Retina (tissue), 1 donor: ENCODE measurements at places on chromosomes 4 and X.

DNA sequence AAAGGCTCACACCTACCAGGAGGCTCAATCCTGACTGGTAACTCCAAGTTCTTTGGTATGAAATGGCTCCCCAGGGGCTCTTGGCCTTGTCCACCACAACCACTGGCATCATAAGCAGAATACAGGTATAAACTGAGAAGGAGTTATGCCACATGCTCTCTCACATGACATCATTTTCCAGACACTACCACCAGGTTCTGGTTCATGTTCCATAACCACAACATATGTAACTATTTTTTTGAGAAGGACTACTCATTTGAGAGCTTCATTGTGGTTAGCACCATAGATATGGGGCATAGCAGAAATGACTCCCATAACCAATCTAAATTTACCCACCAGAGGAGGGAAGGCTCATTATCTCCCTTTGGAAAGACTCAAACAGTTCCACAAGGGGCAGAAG, 19.6 kb downstream of the PRDM5 start:
- no peak for DNase-seq

GRCh38 chr4:138992676-138993075, 22.9 kb upstream of the NOCT start:
- DNase-seq: no peak

- no peak for DNase-seq
Observed at GRCh38 chrX:2432298-2432863, 68.4 kb downstream of the DHRSX start.

GRCh38 chr4:41158274-41158673, 56.1 kb downstream of the APBB2 start:
- DNase-seq: no peak

DNA sequence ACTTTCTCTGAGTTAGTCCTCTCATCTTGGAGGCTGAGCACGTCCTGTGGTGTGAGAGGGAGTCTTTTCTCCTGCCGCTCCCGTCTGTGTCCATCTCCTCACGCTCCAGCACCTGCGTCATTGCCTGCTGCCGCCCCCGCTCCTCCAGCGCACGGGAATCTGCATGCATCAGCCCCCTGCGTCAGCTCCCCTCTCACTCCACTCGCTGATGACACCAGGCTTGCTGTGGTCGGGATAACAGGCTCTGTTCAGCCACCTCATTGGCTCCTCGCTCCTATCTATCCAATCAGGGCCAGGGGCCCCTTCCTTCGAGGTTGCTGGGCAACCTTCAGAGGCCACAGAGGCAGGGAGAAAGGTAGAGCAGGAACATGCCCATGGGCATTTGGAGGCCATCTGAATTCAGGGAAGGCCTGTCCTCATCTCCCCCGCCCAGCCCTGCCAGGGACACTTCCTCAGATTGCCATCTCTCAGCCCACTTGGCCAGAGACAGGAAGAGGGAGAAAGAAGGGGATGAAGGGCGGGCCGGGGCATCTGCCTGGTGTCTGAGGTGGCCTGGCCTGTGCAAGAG, 9.3 kb downstream of the ZNF185 start:
- DNase-seq: peak; percentile 67

DNA sequence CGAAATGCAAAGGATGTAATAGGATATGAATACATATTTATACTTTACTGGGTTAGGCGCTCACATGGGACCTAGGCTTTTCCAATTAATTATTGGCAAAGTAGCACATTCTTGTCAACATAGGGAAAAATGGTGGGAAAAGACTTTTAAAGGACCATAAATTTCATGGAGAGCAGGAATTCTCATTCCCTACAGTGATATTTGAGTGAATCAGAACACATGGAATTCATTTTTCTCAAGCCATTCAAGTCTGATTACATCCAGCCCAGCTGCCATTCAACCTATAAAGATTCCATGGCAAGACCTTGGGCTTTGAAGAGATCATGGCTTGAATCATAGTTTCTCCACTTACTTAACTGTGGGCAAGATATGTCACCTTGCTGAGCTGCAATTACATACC, 150.4 kb downstream of the SOWAHB start:
- DNase-seq: no peak

DNA sequence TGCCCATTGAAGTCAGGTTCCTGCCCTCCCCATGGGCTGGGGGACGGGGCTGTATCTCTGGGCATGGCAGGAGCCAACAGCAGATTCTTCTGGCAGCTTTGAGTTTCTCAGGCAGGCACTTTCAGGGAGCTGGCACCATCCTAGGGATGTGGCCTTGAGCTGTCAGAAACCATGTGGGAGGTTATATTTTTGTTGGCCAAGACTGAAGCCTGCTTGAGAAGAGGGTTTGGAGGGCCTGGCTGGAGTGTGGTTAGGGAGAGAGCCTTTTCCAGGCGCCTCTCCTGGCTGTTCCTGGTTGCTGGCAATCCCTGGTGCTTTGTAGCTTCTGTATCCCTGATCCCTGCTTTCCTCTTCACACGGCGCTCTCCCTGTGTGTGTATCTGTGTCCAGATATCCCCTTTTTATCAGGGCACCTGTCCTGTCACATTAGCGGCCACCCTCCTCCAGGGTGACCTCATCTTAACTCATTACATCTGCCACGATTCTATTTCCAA, 30.6 kb upstream of the SORCS2 start:
- no peak for DNase-seq

DNA sequence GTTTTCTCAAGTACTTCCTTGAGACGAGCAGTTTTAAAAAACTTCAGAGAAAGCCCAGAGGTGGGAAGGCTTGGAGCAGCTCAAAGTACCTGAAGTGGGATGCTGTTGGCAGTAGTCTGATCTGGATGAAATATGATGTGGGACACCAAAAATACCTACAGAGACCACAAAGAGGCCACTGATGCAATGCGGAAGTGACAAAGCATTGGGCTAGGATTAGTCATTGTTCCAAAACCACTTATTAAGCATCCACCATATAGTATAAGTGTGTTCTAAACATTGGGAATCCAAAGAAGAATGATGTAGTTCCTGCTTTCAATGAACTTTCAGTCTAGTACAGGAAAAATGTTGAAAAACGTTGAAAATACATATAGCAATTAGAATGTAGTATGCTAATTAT, 386.1 kb upstream of the CNKSR2 start:
- DNase-seq: no peak

DNA sequence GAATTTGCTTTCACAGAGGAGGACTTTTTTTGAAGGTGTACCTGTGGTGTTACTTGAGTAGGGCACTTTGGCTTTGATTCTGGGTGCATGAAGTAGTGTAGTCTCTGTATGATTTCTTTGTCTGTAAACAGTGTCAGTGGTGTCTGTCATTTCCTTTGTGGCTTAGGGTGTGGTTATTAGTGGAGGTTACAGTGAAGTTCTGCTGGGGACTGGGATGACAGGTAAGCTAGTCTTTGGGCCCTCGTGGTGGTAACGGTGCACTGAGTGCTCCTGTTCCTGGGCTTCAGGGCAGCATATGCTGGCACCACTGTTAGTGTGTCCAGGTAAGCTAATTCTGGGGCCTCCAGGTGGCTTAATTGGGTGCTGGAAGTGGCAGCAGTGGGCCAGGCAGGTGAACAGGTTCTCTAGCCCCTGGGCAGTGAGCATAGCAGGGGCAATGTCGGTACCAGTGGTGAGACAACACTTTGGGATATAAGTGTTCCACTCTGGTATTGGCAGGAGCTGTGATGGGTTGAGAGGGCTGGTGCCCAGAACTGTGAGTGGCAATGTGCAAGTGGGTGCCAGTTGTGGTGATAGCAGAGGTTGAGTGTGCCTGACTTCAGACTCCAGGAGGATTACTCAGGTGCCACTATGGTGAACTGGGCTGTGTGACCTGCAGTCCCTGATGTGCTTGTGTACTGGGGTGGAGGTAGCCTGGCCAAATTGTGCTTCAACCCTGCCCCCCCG, 26.0 kb upstream of the VSIG1 start:
- no peak for DNase-seq

DNA sequence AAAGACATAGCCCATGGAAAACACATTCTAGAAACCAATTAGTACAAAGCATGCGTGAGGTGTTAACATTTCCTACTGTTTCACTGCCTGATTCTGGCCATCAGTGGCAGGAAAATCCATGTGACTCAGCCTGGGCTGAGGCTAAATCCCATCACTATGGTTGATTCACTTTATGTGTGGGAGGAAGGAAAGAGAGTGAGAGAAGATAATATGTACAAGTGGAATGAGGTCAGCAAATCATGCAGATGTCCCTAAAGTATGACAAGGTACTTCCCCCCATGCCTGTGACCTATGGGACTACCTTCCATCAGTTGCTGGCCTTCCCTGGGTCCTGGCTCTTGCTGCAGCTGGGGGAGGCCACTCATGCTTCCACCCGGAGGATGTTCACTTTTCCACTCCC, 64.2 kb upstream of the MAP3K15 start:
- DNase-seq: no peak

- DNase-seq: no peak
Observed at GRCh38 chr4:14167876-14168510, 540.5 kb upstream of the BOD1L1 start.

DNA sequence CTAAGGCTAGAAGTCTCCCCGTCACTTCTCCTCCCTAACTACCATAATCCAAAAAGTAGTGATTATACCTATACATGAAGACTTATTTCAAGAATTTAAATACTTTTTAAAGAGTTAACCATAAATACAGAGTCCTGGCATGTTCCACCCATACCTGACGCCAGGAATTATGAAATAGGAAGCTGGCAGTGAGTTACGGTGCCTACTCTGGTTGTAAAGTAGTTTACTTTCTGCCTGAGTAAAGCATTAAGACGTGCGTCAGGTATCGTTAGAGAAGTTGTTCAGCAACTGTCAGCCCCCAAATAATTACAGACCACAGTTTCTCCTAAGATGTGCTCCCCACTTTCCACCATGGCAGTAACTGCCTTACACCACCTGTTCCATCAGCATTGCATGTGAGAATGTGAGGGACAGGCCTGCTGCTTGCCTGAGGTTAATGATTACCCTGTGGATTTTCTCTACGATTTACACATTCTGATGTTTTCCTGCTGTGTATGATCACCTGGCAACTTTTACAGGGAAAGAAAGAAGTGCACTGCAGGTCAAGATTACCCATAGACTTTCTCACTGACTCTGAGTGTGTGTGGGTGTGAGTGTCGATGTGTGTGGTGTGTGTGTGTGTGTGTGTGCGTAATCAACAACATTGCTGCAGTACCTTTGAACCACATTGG, 92.3 kb upstream of the SLC7A11 start:
- DNase-seq: no peak

GRCh38 chrX:78329486-78329885, 2.1 kb upstream of the CYSLTR1 start:
- no peak for DNase-seq

- no peak for DNase-seq
Observed at GRCh38 chr4:91118597-91118996, 991.4 kb downstream of the CCSER1 start.

- DNase-seq: no peak
Observed at GRCh38 chrX:149487292-149487691, 17.8 kb downstream of the IDS start.

GRCh38 chr4:6324461-6324998, 54.9 kb downstream of the WFS1 start:
- peak; percentile 33 for DNase-seq

- DNase-seq: peak; percentile 47
Observed at GRCh38 chr4:181688872-181689271, 554.3 kb upstream of the TENM3 start.

DNA sequence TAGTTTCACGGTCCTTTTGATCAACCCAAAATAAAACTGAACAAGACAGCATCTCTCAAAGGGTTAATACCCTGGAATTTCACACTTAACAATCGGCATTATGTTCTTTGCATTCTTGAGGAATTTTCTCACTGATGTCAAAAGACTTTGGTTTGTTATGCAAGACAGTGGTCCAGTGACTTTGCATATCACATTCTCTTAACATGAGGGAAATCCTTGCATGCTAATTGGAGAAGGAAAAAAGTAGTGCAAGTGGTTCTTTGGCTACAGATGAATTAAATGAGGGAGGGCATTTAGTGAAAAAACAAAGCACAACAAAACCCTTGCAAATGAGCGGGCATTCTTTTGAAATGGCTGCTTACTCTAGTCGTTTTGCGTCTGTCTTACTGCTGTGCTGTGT, 105.1 kb upstream of the LIMCH1 start:
- DNase-seq: no peak

GRCh38 chr4:43990963-43991362, 457.6 kb downstream of the KCTD8 start:
- DNase-seq: no peak

GRCh38 chr4:118171381-118171780, 137.1 kb downstream of the NDST3 start:
- no peak for DNase-seq

GRCh38 chr4:140115140-140115539, 38.8 kb downstream of the MAML3 start:
- DNase-seq: no peak

- no peak for DNase-seq
Observed at GRCh38 chr4:15142201-15142600, 139.9 kb downstream of the CPEB2 start.

DNA sequence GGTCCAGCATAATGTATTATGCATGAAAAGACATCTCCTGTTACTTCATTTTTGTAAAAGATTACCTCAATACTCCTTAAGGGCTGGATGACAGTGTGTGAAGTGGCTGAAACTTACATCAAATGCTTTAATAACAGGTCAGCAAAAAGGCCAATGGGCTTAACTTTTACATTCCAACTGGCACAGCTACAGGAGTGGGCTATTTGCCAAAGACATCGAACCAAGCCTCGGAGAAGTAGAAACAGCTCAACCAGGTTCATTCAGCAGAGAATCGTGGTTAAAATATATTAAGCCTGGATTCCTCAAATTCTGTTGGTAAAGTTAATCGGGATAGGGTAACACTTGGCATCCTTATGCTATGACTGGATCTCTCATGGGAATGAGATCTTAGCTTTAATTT, 639.7 kb downstream of the TRIML1 start:
- no peak for DNase-seq

GRCh38 chr4:138833974-138834373, 181.6 kb upstream of the NOCT start:
- no peak for DNase-seq

GRCh38 chr4:169106696-169107229, 96.7 kb upstream of the CBR4 start:
- no peak for DNase-seq

DNA sequence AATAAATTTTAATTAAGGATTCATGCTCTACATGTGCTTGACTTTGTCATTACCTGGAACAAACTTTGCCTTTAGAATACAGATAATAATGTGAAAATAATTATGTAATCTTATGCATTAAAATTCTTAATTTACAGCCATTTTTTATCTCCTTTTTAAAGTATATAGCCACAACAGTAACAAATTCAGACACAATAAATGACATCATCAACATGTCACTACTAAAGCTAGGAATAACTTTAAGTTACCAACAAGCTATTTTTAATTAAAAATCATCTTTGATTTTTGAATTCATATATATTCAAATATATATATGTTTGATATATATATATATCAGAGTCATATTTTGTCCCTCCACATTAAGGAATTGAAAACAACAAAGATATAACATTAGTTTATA, 107.7 kb downstream of the MAD2L1 start:
- no peak for DNase-seq

GRCh38 chrX:103453655-103454054, 65.6 kb downstream of the RAB40A start:
- DNase-seq: no peak

- DNase-seq: no peak
Observed at GRCh38 chr4:55931833-55932232, 16.9 kb upstream of the CEP135 start.

GRCh38 chr4:124201636-124202035, 510.9 kb downstream of the ANKRD50 start:
- no peak for DNase-seq

GRCh38 chr4:84319124-84319523, 180.0 kb downstream of the NKX6-1 start:
- DNase-seq: no peak

- DNase-seq: no peak
Observed at GRCh38 chrX:16978193-16978984, 31.9 kb downstream of the REPS2 start.
